ENCODE measurements at places on chromosomes 3 and 15.

DNA sequence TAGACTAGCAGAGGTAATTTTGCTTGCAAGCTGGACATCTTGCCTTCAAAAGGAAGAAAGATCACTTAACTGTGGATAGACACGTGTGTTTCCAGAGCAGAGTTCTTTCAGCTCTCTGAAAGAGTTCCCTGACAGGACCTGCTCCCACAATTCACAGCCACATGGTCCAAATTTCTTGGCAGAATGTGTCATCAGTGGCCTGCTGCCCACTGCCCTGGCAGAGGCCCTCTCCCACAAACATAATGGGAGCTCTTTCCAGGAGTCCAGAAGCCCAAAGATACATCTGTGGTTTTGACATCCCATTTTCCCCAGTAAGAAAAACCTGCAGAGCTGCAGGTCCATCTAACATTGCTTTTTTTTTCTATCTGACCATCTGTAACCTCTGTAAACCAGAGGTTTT lies 48.3 kb downstream of the SERPINI1 start:
- DNase-seq = no peak
- peaks cover 8% of the 10 kb centered on the region for H3K4me1 ChIP-seq
- H3K27ac ChIP-seq = no peak overlapping the region
- H3K4me3 ChIP-seq = no peak overlapping the region

DNA sequence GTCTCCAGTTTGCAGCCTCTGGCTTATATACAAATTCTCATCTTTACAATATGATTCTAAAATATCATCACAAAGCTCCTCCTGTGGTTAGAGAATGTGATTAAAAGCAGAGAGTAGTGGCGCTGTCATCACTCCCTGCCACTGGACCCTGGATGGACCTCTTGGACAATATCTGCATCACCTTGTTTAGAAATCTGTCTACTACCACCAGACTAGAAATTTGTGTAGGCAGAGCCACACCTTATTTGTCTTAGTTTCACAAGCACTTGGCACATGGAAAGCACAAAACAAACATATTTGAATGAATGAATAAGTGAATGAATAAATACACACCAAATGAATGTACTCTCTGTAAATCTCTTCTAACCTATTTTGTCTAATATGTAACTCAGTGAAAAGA lies 68.1 kb downstream of the IMPG2 start:
- no peak for DNase-seq
- peaks cover 8% of the 10 kb centered on the region for H3K4me1 ChIP-seq
- no peak overlapping the region for H3K4me3 ChIP-seq
- no peaks in the 10 kb centered on the region for H3K27me3 ChIP-seq
- H3K27ac ChIP-seq = no peak overlapping the region

GRCh38 chr3:191340351-191340750 lies 10.0 kb upstream of the UTS2B start:
- no peaks in the 10 kb centered on the region for H3K27me3 ChIP-seq
- H3K36me3 ChIP-seq = no peaks in the 10 kb centered on the region
- H3K4me3 ChIP-seq = no peak overlapping the region
- peaks cover 35% of the 10 kb centered on the region for H3K4me1 ChIP-seq
- no peak for DNase-seq
- peak overlapping the region; percentile 25 for H3K27ac ChIP-seq

DNA sequence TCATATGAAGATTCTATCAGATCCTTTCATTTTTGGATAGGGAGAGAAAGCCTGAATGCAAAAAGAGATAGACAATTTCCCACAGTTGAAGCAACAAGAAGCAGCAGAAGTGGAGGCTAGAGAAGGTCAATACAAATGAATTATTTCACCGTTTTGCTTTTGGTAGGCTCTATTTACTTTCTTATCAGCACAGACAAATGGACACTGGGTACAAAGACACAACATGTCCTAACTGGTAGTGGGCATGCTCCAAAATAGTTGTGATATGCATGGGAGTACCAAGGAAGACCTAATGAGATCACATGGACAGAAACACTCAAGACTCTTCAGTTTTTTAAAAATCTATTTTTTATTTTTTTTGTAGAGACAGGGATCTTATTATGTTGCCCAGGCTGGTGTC lies 99.4 kb downstream of the XRN1 start:
- no peaks in the 10 kb centered on the region for H3K27me3 ChIP-seq
- no peak overlapping the region for H3K27ac ChIP-seq
- no peak for DNase-seq
- H3K4me1 ChIP-seq = peaks cover 4% of the 10 kb centered on the region

- H3K4me3 ChIP-seq = no peak overlapping the region
- peaks cover 55% of the 10 kb centered on the region for H3K27me3 ChIP-seq
- H3K4me1 ChIP-seq = no peaks in the 10 kb centered on the region
- no peak for DNase-seq
- no peak overlapping the region for H3K27ac ChIP-seq
Measured at GRCh38 chr15:70528270-70528706, 235.1 kb downstream of the UACA start.

GRCh38 chr3:128178782-128179483 lies 25.7 kb downstream of the EEFSEC start:
- no peak overlapping the region for H3K4me3 ChIP-seq
- H3K36me3 ChIP-seq = no peaks in the 10 kb centered on the region
- H3K4me1 ChIP-seq = peaks cover 7% of the 10 kb centered on the region
- peaks cover 19% of the 10 kb centered on the region for H3K27me3 ChIP-seq
- DNase-seq = no peak

DNA sequence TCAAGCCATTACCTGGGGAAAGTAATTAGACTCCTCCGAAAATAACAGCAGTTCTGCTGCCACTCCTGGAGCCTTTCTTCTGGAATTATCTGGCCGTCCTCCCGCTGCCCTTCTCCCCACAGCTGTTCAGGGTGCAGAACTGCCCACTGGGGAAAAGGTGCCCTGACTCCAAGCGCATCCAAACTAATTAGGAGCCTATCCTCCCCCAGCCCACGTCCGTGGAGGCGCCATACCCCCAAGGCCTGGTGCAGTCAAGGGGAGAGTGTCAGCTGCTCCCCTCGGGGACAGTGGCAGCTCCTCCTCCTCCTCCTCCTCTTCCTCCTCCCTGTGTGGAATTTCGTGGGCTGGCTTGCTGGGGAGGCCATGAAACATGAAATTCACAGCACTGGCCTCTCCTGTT lies 177.2 kb downstream of the XXYLT1 start:
- no peaks in the 10 kb centered on the region for H3K27me3 ChIP-seq
- H3K4me1 ChIP-seq = peaks cover 9% of the 10 kb centered on the region
- peaks cover 5% of the 10 kb centered on the region for H3K36me3 ChIP-seq
- H3K27ac ChIP-seq = no peak overlapping the region
- H3K4me3 ChIP-seq = no peak overlapping the region

DNA sequence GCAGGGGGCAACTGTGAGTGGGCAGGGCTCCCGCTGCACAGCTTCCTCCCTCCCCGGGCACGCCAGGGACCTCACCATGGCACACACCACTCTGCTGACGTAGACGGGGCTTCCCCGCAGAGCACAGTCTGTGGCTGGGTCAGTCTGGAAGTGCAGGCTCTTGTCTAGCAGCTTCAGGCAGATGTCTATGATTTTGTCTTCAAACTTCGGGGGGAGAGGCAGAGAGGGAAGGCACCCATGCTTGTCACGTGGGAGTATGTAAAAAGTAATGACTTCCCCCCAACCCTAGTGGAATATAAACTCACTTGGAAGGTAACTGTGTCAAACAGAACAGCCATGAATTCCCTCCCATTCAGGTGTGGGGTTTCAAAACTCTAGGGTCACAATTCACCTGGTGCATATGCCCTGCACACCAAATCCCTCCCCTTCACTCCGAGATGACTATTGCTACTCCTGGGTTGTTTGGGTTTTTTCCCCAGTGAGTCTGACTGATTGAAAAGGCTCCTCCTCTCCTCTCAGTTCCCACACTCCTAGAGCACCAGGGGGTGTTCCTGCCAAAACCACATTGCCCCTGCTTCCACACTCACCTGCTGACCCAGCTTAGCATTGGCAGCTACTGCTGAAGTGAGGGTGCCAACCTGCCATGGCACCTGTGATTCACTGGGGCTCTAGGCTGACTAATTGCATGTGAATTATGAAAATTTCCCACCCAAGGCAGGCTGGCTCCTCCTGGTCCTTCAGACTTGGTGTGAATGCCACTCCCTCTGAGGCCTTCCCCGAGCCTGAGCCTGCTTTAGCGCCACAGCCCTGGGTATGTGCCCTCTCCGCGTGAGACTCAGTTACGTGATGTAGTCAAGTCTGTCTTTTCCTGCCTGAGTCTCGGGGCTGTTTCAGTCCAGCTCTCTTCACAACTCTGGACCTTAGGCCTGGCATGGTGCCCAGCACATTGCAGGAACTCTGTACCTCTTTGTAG lies 13.0 kb downstream of the TGM5 start:
- peaks cover 8% of the 10 kb centered on the region for H3K27me3 ChIP-seq
- H3K4me1 ChIP-seq = no peaks in the 10 kb centered on the region
- no peak overlapping the region for H3K27ac ChIP-seq
- H3K36me3 ChIP-seq = no peaks in the 10 kb centered on the region
- no peak overlapping the region for H3K4me3 ChIP-seq

- no peaks in the 10 kb centered on the region for H3K4me1 ChIP-seq
- H3K4me3 ChIP-seq = no peak overlapping the region
- no peak for DNase-seq
- peaks cover 49% of the 10 kb centered on the region for H3K27me3 ChIP-seq
- no peak overlapping the region for H3K27ac ChIP-seq
Measured at GRCh38 chr3:15157441-15157840, 48.6 kb upstream of the CAPN7 start.

DNA sequence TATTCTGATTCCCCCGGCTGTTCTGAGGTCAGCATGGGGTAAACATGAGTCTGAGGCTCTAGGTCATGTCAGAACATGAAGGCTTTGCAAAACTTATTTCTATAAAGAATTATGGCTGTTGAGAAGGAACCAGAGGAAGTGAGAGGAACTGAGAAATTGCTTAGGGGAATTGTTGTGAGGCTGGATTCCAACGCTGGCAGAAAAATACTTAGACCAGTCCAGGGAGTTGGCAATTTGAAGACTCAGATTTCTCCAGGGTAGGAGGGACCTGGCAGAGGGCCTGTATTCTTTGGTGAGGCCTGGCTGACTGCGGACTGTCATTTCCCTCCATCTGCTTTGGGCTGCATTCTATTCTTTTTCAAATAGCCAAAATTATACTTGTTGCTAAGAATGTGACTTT lies 155.5 kb downstream of the PLD1 start:
- H3K4me3 ChIP-seq = no peak overlapping the region
- H3K36me3 ChIP-seq = peaks cover 54% of the 10 kb centered on the region
- no peaks in the 10 kb centered on the region for H3K4me1 ChIP-seq
- H3K27me3 ChIP-seq = no peaks in the 10 kb centered on the region
- no peak for DNase-seq
- no peak overlapping the region for H3K27ac ChIP-seq

GRCh38 chr15:100809587-100809986 lies 70.0 kb upstream of the ALDH1A3 start:
- no peaks in the 10 kb centered on the region for H3K36me3 ChIP-seq
- H3K27me3 ChIP-seq = no peaks in the 10 kb centered on the region
- H3K27ac ChIP-seq = no peak overlapping the region
- H3K4me1 ChIP-seq = no peaks in the 10 kb centered on the region

- no peaks in the 10 kb centered on the region for H3K36me3 ChIP-seq
- no peak for DNase-seq
- H3K4me1 ChIP-seq = peaks cover 26% of the 10 kb centered on the region
- H3K27ac ChIP-seq = no peak overlapping the region
- H3K4me3 ChIP-seq = no peak overlapping the region
Measured at GRCh38 chr3:186465508-186465907, 78.7 kb downstream of the CRYGS start.

GRCh38 chr3:130522399-130522798 lies 5.4 kb downstream of the COL6A6 start:
- no peak overlapping the region for H3K27ac ChIP-seq
- no peaks in the 10 kb centered on the region for H3K36me3 ChIP-seq
- no peak for DNase-seq
- no peak overlapping the region for H3K4me3 ChIP-seq

- no peaks in the 10 kb centered on the region for H3K36me3 ChIP-seq
- peaks cover 2% of the 10 kb centered on the region for H3K4me1 ChIP-seq
- no peaks in the 10 kb centered on the region for H3K27me3 ChIP-seq
- no peak overlapping the region for H3K27ac ChIP-seq
- no peak overlapping the region for H3K4me3 ChIP-seq
- no peak for DNase-seq
Measured at GRCh38 chr3:150729682-150730360, 26.1 kb upstream of the ERICH6 start.

GRCh38 chr3:156594219-156594683 lies 39.3 kb upstream of the SSR3 start:
- DNase-seq = no peak
- H3K27me3 ChIP-seq = no peaks in the 10 kb centered on the region
- no peak overlapping the region for H3K4me3 ChIP-seq
- H3K4me1 ChIP-seq = peaks cover 18% of the 10 kb centered on the region

GRCh38 chr15:77909182-77909940 lies 168.2 kb downstream of the TBC1D2B start:
- H3K4me1 ChIP-seq = no peaks in the 10 kb centered on the region
- no peak for DNase-seq
- no peaks in the 10 kb centered on the region for H3K36me3 ChIP-seq
- no peak overlapping the region for H3K4me3 ChIP-seq
